ENCODE measurements at places on chromosomes 7 and 10. TPM values are rescaled to one million over a fixed set of nuclear protein-coding genes. Genes with fewer than 3 reads are reported as not detected.

PDLIM1 gene
- 243 TPM for total RNA-seq

IL2RA gene
- total RNA-seq = 4.2 TPM

DNA sequence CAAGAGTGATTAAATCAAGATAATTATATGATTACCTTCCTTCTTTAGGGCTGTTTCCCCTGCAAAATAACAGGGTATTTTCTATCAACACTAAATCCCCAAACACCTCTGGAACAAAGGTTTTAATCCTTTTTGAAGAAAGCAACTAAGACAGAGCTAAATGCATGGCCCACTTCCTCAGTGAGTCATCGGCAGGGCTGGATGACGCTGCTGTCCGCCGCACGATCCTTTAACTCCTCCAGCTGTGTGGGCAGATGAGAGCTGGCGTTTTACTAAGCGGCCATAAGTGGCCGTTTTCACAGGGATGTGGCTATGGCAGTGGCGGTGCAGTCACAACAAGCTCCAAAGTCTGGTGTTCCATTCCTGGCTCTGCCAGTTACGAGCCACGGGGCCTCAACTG lies 76.0 kb upstream of the C1QL3 start:
- DNase-seq = no peak

DNA sequence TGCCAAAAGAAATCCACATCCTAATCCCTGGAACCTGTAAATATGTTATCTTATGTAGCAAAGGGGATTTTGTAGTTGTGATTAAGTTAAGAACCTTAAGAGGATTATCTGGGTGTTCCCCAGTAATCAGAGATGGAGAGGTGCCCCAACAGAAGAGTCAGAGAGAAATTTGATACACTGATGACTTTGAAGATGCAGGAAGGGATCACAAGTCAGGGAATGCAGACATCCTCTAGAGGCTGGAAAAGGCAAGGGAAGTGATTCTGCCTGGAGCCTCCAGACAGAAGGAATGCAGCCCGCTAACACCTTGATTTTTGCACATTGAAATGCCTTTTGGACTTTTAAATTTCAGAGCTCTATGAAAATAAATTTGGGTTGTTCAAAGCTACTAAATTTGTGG lies 531.7 kb downstream of the DNAJB9 start:
- no peak for DNase-seq

GRCh38 chr10:57661206-57661605 lies 606.5 kb downstream of the IPMK start:
- no peak for DNase-seq

DNA sequence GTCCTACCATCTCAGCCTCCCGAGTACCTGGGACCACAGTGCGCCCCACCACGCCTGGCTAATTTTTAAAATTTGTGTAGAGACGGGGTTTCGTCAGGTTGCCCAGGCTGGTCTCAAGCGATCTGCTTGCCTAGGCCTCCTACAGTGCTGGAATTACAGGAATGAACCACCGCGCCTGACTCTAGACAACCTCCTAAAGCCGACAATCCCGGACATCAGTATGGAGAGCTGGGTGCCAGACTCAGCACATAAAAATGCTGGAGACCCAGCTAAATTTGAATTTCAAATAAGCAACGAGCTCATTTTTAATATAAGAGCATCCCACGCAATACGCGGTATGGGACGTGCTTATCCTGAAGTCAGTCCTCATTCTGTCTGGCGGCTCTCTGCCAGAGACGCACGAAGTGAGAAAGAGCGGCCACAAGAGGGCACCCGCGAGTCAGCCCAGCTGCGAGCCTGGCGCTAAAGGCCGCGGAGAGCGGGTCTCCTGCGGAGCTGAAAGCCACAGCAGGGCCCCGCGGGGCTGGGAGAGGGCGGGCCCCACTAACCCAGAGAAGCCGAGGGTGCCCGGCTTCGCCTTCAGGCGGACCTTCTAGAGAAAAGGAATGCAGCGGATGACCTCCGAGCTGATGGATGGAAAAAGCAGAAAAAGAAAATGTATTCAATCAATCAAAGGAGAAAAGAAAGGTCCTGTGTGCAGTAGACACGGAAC lies 7.0 kb downstream of the CALY start:
- peak; percentile 89 for DNase-seq

DNA sequence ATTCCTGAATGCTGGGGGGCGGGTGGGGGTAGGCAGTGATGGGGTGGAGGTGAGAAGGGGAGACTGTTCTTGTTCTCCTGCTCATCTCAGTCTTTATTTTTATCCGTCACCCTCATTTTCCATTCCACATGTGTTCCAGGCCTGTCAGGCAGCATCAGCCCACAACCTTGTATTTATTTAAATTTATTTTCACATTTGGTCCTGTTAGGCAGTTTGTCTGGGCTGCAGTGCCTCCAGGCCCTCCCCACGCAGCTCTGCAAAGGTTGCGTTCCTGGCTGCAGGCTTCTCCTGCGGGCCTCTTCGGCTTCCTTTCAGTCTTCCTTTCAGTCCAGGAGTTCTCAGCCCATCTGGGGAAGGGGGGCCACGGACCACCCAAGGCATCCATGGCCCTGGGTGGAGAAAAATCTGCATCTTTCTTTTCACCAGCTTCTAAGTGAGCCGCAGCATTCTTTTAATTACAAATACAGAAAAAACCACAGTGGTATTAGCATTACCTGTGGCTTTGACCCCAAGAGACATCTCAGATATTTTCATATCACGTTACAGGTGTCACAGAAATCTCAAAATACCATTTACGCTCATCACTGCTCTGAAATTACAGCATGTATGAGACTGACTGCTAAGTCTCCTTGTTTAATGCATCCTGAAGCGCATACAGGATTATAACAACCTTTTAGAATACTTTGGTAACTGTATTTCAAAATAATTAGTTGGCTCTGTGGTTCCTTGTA lies 94.0 kb downstream of the C10orf105 start:
- DNase-seq = no peak

PTN gene
- 3.2 TPM for total RNA-seq
